ENCODE measurements at places on chromosomes 3 and 15. TPM values are rescaled to one million over a fixed set of nuclear protein-coding genes. Genes with fewer than 3 reads are reported as not detected.

FOXB1 gene
- total RNA-seq, result 5.2 TPM

IL17RC gene
- total RNA-seq, result 0.45 TPM

PCSK6 gene
- 0.53 TPM for total RNA-seq

SH2D7 gene
- total RNA-seq, result not detected

OR5K2 gene
- total RNA-seq, result not detected

CYFIP1 gene
- total RNA-seq, result 23.1 TPM

DAZL gene
- not detected for total RNA-seq

DNA sequence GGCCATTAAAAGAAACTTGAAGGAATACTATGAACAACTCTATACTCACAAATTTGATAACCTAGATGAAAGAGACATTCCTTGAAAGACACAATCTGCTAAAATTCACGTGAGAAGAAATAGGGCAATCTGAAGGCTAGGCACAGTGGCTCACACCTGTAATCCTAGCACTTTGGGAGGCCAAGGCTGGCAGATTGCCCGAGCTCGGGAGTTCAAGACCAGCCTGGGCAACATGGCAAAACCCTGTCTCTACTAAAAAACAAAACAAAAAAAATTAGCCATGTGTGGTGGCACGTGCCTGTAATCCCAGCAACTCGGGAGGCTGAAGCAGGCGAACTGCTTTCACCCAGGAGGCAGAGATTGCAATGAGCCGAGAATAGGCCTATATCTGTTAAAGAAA is 104.8 kb downstream of the HES1 start:
- DNase-seq, result no peak

DNA sequence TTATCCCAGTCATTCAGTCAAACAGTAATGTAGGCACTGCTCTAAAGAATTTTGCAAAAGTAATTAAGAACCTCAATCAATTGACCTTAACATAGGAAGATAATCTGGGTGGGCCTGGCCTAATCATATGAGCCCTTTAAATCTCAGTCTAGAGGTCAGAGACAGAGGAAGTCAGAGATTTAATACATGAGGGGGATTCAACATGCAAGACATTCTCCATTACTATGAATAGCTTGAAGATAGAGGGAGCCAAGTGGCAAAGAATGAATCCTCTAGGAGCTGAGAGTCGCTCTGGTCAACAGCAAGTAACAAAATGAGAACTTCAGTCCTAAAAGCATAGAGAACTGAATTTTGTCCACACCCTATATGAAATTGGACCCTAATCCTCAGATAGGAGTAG is 39.0 kb upstream of the MBNL1 start:
- DNase-seq, result no peak

GRCh38 chr3:76310089-76310488 is 524.7 kb upstream of the ZNF717 start:
- no peak for DNase-seq

GRCh38 chr3:110139821-110140220 is 802.5 kb upstream of the DPPA4 start:
- no peak for DNase-seq

GRCh38 chr3:128367761-128368160 is 98.9 kb downstream of the DNAJB8 start:
- no peak for DNase-seq

DNA sequence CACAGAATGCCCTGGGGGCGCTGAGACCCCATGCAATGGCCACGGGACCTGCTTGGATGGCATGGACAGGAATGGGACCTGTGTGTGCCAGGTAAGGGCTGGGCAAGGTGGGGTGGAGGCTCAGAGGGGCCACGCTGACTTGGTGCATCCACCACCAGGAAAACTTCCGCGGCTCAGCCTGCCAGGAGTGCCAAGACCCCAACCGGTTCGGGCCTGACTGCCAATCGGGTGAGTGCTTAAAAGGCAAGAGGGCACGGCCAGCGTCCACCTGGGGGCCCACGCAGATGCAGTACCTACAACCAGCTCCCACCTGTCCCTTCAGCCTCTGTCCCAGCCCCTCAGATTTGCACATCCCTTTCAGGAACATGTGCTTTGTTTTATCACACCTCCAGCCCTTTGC is 6.9 kb downstream of the STAB1 start:
- no peak for DNase-seq

- no peak for DNase-seq
Measured at GRCh38 chr3:124084022-124084881, 92.3 kb upstream of the ROPN1 start.

GRCh38 chr3:171088964-171089754 is 62.6 kb upstream of the SLC2A2 start:
- DNase-seq, result no peak

DNA sequence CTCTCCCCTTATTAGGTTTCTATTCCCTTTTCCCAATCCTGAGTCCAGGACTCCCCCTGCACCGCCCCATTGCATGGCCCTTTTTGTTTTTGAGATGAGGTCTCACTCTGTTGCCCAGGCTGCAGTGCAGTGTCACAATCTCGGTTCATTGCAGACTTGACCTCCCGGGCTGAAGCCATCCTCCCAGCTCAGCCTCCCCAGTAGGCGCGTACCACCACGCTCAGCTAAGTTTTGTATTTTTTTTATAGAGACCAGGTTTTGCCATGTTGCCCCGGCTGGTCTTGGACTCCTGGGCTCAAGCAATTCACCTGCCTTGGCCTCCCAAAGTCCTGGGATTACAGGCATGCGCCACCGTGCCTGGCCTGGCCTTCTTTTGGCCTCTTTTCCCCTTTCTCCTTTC is 29.3 kb downstream of the PDIA5 start:
- no peak for DNase-seq

- no peak for DNase-seq
Measured at GRCh38 chr3:114848082-114848481, 299.0 kb downstream of the ZBTB20 start.
